ENCODE measurements at places on chromosomes 2 and 18.

GRCh38 chr2:236169741-236170589, 1.8 kb upstream of the GBX2 start:
- DNase-seq, result peak; percentile 48

DNA sequence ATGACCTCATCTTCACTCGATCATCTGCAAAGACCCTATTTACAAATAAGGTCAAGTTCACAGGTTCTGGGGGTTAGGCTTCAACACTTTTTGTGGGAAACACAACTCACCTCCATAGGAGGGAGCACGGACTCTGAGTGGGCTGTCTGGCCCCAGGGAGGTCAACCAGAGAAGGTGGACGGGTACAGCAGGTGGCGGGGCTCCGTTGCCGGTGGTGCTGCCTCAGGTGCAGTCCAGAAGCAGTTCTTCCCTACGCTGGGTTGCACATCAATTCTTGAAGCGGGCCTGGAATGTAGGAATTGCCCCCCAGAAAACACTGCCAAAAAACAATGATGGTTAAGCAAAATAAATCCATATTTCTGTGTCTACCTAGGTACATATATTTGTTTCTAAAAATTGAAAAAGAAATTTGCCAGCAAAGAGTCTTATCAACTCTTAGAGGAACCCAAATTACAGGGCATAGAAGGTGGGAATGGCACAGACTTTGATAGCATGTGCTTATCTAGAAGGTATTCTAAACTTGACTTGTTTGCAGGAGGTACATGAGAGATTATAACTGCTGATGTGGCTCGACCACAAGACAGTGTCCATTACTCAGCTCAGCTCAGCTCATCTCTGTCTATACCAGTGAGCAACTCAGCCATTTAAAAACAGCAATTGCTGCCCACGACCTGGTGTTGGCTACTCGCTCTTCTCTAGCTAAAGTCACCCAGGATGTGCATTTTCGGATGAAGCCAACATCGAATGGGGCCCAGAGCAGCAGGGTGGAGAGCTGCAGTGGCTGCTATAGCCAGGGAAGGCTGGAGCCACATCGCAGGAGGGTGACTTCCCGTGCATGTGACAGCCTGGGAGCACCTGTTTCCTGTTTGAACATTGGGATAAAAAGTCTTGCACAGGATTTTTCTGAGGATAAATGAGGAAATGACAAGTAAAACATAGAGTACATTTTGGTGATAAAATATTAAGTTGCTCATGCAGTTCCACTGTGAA, 128.7 kb downstream of the RNF144A start:
- no peak for DNase-seq

GRCh38 chr2:20617892-20618467, 32.9 kb downstream of the HS1BP3 start:
- DNase-seq, result no peak

GRCh38 chr2:217521820-217522219, 481.0 kb downstream of the TNS1 start:
- DNase-seq, result no peak

GRCh38 chr2:131542438-131543384, 15.0 kb downstream of the CCDC74A start:
- no peak for DNase-seq

DNA sequence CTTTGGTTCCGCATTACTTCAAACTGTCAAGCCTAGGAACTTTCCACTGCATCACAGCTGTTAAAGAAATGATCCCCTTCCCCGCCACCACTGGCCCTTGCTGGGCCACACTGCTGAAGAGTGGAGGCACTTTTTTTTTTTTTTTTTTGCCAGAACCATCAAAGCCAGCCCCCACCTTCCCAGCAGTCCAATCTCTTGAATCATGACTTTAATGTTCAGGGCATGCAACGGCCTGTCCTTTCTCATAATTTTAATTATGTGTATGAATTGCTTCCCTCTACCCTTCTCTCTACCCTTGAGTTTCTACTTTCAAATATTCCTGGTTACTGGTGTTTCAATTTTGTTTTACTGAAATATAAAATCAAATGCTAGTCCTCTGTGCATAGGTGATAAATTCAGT, 102.1 kb upstream of the LMAN1 start:
- no peak for DNase-seq

DNA sequence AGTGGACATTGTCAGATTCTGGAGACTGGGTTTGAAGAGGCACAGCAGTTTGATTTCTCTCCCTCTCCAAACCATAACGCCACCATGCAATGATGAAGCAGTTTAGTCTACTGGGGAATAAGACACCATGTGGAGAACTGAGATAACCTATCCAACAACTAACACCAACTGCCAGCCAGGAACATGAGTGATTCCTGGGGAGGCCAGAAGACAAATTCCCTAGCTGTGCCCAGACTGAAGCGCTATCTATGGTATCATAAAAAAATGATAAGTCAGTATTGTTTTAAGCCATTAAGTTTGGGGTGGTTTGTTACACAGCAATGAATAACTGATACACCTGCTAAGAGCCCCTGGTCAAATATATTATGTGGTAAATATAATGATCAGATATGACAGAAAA, 129.3 kb downstream of the EXOC6B start:
- DNase-seq, result no peak

DNA sequence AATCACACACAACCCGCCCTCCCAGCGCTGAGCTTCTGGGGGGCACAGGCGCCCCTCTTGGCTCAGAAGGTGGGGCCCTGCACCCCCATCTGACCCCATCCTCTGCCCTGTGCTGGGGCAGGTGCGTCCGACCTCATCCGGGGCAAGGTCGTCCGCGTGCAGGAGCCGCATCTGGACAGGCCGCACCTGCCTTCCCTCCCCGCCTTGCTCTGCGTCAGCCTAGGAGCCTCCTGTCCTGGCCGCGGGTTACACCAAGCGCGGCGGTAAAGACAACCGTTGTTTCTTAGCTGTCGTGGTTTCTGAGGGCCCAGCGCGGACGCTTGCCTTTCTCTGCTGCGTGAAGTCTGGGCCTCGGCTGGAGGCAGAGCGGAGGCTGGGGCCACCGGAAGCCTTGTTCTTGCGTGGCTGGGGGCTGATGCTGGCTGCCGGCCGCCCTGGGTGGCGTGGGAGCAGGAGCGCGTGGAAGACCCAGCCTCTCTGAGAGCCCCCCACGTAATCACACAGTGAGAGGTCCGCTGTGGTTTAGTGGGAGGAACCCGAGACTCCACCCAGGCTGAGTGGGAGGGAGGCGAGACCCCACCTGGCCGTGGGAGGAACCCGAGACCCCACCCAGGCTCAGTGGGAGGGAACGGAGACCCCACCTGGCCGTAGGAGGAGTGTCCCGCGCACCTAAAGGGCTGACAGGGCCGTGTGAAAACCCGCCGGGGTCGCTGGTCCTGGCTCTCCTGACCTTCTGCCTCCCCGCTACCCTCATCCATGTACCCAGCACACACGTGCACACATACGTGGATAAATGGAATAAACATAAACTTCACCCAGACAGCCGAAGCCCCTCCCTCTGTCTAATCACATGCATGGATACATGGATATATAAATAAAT, 51.8 kb downstream of the KCNG2 start:
- DNase-seq, result no peak

DNA sequence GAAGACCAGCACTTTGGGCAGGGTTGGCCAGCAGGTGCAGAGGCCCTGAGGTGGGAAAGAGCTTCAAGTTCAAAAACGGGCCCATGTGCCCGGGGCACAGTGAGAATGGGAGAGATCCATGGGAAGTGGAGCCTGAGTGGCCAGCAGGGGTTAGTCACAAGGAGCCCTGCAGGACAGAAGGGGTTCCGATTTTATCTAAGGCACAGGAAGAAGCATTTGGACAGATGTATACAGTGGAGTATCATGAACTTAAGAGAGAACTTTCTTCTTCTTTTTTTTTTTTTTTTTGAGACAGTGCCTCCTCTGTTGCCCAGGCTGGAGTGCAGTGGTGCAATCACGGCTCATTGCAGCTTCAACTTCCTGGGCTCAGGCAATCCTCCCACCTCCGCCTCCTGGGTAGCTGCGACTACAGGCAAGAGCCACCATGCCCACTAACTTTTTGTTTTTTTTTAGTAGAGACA, 24.0 kb downstream of the WIPF1 start:
- DNase-seq, result no peak

- DNase-seq, result no peak
Measured at GRCh38 chr18:48719974-48720654, 181.3 kb downstream of the CTIF start.

- DNase-seq, result peak; percentile 18
Measured at GRCh38 chr2:161417438-161418274, 1.6 kb downstream of the TBR1 start.

- no peak for DNase-seq
Measured at GRCh38 chr2:235146871-235147565, 195.2 kb downstream of the SH3BP4 start.

DNA sequence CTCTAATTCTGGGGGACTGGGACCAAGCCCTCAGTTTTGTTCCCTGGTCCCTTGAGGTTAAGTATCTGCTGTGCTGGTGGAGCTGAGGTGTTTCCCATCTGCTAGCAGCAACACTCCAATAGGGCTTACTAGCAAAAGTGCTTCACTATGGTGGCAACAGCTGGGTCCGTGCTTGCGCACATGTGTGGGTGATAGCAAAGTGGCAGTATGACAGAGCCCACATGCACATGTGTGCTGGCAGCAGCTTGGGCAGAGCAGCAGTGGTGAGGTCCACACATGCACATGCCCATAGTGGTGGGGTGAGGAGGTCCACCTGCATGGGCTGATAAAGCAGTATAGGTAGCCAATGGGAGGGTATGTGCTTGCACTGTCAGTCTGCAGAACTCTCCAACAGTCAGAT, 1723.7 kb downstream of the SUCLG1 start:
- DNase-seq, result no peak

GRCh38 chr2:25492726-25493125, 151.0 kb upstream of the DNMT3A start:
- no peak for DNase-seq

DNA sequence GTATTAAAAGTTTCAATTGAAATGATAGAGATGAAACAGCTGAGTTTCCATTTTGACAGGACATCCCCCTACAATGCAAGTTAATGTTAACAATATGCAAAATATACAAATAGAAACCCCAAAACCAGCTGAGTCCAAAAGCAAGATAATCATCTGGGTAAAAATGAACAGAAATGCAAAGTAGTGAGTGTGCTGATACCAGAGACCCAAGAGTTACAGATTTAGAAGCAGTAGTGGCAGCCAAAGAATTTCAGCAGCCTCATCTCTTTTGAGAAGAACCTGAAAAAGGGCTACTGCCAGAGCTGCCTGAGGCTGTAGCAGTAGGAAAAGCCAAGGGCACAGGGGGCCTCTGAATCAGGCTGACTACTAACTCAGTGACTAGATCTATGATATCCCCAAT, 82.6 kb downstream of the THADA start:
- no peak for DNase-seq

- no peak for DNase-seq
Measured at GRCh38 chr2:224286923-224287322, 115.0 kb downstream of the FAM124B start.

GRCh38 chr2:159091976-159092375, 123.5 kb downstream of the TANC1 start:
- DNase-seq, result no peak

Measured in neuronal stem cell (in vitro differentiated cells).